Activated effector memory CD4-positive, alpha-beta T cell treated with Interleukin-2 at 50 U/mL for 16 hours (primary cell): ENCODE measurements at places on chromosomes 7 and 10.

GRCh38 chr10:75399461-75400162 lies 2.0 kb downstream of the ZNF503 start:
- peak; percentile 17 for DNase-seq

GRCh38 chr7:120412139-120413050 lies 139.4 kb downstream of the KCND2 start:
- no peak for DNase-seq

DNA sequence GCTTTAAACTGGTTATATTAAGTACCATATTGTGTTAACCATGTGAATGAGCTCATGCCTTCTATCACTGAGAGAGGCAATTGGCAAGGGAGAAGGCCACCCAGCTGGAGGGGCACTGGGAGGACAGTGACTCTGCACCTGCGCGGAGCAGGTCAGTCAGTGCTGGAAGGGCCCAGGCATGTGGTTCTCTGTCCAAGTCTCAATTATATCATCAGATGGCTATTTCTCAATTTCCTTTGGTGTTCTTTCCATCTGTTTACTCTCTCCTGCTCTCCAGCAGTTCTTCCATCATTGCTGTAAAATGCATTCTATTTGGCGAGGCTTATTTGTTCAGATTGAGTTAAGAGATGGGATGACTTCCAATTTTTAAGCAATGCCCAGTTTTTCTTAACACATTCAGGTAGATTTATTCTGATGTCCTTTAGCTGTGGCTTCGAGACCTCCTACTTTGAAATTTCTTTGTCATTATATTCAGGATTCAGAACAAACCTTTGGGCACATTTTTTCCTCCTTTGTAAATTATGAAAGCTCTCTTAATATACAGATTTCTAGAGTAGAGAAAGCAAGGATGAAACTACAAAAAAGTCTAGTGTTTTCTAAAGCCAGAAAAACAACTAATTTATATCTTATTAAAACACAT lies 159.3 kb downstream of the BMPER start:
- DNase-seq: no peak

GRCh38 chr7:44673324-44673723 lies 66.9 kb downstream of the OGDH start:
- DNase-seq: no peak

DNA sequence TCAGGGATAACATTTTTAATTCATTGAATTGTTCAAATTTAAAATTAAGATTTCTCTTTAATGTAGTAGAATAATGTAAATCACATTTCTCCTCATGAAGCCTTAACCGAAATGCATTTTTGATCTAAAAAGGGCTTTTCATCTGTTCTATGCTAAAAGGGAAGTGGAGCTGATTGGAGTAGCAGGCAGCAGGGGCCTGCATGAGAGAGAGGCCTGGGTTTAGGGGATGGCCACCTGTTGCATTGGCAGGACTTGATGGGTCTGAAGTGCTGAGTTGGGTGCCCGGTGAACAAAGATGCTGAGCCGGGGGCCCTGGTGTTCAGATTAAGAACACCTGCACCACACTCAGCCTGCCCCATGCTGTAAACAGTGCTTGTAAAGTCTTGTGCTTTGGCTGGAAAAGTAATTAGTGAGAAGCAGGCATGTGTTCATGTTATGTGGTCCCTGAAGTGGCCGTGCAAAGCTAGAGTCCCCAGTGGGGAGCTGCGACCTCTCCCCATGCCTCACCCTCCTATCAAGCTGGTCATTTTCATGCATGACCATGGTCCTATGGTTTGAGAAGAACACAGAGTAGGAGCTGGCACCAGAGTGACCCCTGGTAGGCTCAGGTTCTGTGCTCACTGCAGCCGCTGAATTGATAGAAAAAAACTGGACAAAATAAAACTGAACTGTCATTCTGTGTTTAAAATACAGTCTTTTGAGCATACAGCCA lies 124.3 kb downstream of the ADCY1 start:
- DNase-seq: no peak

GRCh38 chr7:103009466-103010185 lies 65.0 kb downstream of the FBXL13 start:
- no peak for DNase-seq

GRCh38 chr7:45985902-45986301 lies 64.8 kb upstream of the IGFBP3 start:
- no peak for DNase-seq
